ENCODE measurements at places on chromosomes 6 and 20.

DNA sequence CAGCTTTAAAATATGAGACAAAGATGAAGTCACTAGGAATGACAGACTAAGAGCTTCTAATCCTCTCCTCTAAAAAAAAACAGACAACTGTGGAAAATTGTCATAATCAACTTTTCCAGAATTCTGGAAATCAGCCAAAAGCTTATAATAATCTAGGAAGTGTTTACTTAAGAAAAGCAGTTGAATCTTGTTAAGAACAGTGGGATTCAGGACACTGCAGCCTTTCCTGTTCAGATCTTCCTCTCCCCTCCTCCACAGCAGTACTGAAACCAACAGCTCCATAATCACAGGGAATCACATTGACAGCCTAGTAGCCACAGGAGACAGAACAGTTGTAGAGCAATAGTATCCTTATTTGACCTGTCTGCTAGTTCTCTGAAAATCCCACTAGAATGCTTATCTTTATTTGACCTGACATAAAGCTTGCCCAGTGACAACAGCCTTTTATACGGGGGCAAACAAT, 41.6 kb downstream of the IBTK start:
- DNase-seq = no peak

DNA sequence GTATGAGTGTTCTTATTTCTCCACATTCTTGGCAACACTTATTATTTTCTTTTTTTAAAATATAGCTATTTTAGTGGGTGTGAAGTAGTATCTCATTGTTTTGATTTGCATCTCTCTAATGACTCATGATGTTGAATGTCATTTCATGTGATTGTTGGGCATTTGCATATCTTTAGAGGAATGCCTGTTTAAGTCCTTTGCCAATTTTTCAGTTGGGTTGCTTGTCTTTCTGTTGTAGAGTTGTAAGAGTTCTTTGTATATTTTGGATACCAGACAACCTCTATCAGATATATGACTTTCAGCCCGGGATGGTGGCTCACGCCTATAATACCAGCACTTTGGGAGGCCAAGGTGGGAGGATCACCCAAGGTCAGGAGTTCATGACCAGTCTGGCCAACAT, 5.1 kb upstream of the POPDC3 start:
- DNase-seq = no peak

DNA sequence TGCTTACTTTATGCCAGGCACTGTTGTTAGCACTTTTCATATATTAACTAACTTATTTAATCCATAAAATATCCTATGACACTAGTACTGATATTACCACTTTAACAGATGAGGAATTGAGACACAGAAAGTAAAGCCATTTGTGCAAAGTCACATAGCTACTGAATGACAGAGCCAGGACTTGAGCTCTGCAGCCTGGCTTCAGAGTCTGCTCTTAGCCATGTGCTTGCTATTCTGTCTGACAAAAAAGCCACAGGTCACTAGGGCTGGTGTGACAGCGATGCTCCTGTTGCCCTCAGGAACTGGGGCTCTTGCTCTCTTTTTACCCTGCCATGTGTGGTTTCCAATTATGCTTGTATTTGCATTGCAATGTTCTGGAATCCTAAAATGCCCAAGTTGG, 44.7 kb upstream of the RNF8 start:
- no peak for DNase-seq

DNA sequence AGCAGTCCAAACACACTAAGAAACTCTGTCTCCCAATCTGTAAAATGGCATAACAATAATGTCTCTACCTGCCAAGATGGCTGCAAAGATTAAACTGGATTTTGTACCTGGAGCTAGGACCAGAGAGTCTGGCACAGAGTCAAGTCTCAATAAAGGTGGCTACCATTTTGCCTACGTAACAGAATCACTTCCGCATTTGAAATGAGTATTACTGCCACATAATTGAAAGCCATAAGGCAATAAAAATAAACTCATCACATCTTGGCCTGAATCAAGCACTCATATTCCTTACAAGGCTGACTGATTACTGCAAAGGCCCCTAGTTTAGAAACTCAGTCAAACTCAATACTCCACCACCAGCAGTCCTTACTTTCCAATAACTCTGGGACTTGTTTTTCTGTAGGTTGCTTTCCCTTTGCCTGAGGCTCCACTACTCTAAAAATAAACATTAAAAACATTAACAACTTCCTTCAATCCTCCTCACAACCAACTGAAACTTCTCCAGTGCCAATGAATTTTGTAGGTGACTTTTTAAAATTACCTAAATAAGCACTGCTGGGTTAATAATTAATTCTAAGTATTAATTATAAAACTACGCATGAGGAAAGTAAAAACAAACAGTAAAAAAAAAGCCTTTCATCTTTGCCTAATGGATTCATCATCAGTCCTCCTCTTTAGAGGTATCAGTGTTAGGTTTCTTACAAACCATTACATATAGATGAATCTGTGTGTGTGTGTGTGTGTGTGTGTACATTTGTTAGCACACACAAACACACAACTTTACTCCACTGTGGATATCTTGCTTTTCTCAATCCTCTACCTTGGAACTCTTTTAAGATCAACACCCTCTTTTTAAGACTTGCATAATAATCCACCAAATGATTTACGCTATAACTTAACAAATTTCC, 3.7 kb downstream of the KIF16B start:
- no peak for DNase-seq

GRCh38 chr20:59613861-59614260, 9.5 kb downstream of the PHACTR3 start:
- no peak for DNase-seq

DNA sequence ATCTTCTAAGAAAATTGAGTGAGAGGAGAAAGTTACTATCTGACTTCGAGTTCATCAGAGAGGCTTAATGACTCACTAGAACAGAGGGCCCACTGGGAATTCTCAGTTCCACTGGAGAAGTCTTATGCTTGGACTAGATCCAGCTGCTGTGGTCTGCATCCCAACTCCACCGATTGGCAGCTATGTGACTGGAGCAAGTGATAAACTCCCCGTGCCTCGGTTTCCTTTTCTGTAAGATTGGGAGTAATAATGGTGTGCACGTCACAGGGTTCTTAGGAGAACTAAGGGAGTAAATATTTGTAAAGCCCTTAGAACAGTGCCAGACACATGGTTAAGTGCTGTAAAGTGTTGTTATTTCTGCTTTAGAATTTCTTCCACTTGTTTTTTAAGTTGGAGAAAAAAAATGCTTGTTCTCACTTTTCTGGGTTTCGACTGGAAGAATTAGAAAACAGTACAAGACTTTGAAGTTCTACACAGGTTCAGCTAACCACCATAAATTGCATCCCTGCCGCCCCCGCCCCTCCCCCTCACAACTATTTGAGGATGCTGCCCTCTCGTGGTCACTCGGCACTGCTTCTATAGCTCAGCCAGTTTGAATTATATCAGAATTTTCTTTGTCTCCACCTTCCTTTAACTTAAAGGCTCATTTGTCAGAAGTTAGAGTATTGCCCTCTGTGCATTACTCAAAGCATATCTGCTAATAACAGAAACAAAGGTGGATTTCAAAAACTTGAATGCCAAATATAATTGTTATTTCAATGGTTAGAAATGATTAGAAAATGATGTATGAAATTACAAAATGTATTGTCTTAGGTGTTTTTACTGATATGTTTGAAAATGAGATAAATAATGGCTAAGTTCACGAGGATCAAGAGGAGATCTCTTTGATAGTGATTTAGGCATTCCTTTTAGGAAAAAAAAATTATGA, 95.0 kb upstream of the IFNGR1 start:
- peak; percentile 31 for DNase-seq

DNA sequence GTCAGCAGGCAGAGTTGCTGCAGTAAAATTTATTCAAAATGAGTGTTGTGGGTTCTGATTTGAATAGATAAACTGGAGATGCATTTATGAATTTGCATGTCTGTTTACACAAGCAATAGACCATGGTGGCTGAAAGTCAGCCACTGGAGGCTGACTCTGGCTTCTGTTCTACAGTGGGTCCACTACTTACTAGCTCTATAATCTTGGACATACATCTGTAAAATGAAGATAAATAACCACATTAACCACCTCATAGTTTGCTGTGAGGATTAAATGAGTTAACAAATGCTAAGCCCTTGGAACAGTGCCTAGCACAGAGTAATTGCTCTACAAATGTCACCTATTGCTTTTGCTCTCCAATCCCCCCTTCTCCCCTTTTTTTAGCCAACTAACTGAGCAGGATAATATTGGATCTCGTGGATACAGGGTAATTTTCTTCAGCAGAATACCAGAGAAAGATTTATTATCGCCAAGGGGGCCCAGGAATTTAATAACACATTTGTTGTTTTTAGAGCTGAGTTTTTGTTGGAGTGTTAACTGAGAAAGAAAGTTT, 1.4 kb upstream of the PM20D2 start:
- no peak for DNase-seq

All from activated B cell treated with CpG ODN at 0.5 μM for 24 hours (primary cell).